Putamen (tissue), 1 donor: ENCODE measurements at places on chromosomes 11 and 22.

DNA sequence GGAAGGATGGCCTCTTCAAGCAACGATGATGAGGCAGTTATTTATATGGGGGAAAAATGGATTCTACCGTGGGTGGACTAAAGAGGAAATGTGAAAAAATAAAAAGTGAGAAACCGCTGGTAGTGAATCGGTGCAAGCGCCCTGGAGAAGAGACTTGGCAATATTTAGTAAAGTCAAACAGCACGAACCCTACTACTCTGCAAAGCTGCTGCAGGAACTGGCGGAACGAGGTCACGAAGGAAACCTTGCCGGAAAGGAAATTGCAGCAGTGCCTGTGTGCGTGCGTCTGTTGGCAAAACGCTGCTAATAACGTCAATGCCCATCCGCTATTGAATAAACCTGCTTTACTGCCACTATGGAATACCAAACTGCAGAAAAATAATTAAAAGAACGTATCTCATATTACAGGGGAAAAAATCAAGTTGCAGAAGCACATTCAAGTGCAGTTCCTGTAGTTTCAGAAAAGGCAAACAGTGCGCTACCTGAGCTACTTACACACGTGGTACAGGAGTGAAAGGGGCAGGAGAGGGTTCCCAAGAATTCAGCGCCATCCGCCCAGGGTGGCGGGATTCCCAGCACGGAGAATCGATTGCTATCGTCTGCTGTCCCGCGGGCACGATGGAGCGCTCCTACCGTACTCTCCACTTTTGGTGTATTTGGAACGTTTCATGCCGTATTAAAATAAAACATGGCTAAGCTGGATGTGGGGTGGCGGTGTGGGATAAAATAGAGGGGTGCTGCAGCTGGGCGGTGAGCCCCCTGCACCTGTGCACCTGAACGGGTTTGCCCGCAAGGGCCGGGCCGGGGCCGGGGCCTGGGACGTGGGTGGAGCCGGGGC is 585 bp upstream of the NADSYN1 start:
- peak; percentile 63 for DNase-seq

DNA sequence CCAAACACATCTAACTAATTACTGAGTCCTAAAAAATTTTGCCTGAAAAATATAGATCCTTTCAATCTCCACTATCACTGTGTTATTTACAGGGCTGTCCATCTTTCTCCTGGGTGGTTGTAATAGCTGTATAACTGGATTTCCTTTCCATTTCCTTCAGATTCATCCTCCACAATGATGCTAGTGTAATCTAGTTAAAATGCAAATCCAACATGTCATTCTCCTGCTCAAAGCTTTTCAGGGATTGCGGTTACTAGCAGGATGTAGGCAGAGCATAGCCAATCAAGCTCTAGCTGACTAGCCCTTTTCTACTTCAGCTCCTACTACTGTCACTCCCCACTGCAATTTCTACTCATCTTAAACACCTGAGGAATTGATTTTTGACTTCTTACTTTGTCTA is 283.0 kb downstream of the RAB38 start:
- DNase-seq: no peak

GRCh38 chr11:105991888-105992287 is 30.2 kb downstream of the MSANTD4 start:
- DNase-seq: no peak

DNA sequence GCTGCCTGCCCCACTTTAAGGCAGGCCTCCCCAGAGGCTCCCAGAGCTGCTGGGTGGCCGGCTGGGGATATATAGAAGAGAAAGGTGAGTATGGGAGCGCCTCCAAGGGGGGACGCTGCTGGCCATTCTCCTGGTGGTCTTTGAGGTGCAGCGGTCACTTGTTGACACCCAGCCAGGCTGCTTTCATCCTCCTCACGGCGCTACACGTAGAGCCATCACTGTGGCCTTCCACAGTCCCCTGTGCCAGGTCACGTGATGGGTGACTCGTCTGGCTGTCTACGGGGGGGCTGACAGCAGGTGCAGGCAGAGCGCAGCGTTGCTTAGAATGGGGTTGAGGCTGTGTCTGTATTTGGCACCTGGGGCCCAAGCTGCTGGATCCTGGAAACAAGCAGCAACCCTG is 1.9 kb downstream of the ACR start:
- DNase-seq: no peak

DNA sequence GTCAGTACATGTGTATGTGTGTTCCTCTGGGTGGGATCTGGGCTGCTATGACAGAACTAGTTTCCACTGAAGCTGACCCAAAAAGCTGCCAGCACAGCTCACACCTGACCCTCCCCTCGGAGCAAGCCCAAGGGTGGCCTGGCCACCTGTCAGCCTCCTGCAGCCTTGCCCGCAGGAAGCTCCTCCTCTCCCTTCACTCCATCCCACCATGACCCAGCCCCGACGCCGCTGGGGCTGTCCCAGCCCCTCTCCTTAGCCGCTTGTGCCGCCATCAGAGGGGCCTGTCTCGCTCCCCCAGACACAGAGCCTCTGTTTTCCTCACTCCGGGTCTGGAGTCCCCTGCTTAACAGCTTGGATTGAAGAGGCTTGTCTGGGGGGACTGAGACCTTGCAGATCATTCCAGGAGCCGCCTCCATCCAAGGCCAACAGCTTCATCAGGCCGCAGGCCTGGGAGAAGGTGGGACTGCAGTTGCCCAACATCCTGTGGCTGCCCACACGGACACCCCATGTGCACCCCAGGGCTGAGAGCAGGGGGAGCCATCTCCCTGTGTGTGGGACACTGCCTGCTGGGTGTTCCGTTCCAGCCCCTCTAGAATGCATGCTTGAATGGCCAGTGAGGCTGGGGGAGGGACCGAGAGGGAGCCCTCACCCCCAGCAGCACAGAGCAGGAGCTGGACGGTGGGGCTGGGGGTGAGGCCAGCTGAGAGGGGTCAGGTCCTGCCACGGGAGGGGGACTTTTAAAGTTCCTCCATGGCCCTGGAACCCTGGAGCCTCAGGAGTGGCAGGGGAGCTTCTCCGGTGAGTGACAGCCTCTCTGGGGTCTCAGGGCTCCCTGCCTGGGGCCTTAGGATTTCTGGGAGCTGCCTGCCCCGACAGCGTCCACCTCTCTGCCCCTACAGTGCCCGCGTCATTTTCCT is 696 bp downstream of the MRGPRF start:
- DNase-seq: no peak

DNA sequence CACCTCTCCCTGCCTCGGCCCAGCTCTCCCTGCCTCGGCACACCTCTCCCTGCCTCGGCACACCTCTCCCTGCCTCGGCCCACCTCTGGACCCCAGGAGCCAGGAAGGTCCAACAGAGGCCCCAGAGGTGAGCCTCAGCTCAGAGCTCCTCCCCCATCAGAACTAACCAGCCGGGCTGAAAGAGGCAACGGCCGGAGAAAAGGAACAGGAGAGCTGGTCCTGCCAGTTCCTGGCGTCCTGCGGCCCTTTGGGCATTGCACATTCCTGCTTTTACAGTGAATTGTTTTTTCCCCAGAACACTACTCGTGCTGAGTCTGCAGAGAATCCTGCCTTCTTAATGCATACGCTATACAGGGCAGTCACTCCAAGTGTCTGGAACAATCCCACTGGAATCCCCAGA is 45.8 kb downstream of the LMO1 start:
- DNase-seq: no peak

DNA sequence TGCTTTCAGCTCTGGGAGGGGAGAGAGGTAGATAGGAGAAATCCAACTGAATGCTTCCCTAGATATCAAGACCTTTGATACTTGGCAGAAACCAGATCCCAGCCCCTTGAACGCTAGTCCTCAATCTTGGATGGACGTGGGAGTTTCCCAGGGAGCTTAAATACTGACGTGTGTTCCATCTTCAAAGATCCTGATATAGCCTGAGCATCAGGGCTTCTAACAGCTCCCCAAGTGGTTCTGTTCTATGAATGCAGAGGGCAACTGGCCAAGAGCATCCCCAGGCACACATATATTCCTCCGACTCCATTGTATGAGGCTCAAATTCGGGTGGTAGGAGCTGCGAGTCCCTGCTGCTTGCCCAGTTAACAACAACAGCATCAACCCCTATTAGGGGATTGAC is 8.7 kb upstream of the ACCS start:
- no peak for DNase-seq

DNA sequence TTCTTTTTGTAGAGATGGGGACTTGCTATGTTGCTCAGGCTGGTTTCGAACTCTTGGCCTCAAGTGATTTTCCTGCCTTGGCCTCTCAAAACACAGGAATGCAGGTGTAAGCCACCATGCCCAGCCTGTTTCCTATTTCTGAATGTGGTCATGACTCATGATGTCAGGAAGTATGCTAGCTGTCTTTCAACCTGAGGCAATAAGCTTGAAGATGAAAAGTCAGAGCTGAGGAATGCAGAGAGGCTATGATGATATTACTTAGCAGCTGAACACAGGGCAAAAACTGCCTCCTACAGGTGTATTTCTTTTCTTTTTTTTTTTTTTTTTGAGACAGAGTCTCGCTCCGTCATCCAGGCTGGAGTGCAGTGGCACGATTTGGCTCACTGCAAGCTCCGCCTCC is 9.0 kb upstream of the NUCB2 start:
- DNase-seq: peak; percentile 25

DNA sequence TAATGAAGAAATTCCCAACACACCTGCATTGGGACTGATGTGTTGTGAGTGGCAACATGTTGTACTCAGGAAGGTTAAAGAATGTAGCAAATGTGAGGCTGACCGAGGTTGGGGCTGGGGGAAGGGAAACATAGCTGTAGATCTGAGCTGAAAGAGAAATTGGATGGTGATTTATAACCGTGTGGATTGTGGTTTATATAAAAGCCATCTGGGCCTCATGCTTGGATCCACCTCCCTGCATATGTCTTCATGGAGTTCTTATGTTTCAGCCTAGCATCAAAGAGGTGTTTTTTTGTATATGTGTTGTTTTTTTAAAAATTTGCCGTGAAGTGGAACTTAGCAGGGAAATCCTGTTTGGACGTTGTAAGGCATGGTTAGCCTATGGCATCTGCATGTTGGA is 141.3 kb downstream of the NAV2 start:
- no peak for DNase-seq

GRCh38 chr11:18056561-18057181 is 10.6 kb upstream of the TPH1 start:
- DNase-seq: no peak

- DNase-seq: no peak
Measured at GRCh38 chr22:20316217-20316843, 3.5 kb downstream of the DGCR6L start.

DNA sequence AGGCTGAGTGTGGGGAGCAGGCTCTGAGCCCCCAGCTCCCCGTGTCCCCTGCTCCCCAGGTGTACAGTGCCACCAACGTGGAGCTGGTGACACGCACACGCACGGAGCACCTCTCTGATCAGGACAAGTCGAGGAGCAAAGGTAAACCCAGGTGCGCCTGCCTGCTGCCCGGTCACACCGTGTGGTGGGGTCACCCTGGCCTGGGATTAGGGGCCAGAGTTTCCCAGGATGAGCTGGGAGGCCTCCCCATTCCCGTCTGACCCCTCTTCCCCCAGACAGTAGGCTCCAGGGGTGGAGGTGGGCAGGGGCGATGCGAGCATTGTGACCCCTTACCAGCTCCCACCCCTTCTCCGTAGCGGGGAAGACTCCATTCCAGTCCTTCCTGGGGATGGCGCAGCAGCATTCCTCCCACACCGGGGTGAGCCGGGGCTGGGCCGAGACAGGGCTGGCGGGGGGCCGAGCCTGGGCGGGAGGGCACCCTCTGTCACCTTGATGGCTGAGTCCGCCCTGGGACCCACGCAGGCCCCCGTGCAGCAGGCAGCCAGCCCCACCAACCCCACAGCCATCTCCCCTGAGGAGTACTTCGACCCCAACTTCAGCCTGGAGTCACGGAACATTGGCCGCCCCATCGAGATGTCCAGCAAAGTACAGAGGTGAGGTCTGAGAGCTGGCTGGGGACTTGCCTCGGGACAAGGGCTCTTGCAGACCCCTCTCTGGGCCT is 3.7 kb upstream of the SSH3 start:
- DNase-seq: no peak

GRCh38 chr11:76704171-76704948 is 33.8 kb upstream of the LRRC32 start:
- DNase-seq: no peak

DNA sequence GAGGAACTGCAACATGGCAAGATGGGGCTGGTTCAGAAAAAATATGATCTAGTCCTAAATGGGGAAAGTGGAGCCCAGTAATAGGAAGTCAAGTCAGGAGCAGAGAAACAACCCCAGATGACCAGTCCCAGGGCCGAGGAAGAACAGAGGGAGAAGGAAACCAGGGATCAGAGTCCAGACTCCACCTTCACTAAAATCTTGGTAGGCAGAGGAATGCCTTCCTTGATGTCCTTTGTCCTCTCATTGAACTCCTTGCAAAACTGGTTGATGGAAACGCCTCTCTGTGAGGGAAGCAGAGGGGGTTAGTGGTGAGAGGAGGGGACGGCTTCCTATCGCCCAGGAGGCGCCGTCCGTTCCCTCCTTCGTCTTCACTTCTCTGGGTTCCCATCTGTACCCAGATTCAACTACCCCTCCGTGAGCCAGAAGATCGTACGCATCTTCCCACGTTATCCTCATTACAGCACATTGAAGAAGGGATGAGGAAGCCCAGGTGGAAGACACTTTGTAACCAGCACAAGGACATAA is 607 bp downstream of the MRPL11 start:
- DNase-seq: no peak

- DNase-seq: no peak
Measured at GRCh38 chr11:63985812-63986155, 454 bp upstream of the OTUB1 start.

GRCh38 chr11:103024086-103024485 is 67.9 kb downstream of the DCUN1D5 start:
- no peak for DNase-seq

DNA sequence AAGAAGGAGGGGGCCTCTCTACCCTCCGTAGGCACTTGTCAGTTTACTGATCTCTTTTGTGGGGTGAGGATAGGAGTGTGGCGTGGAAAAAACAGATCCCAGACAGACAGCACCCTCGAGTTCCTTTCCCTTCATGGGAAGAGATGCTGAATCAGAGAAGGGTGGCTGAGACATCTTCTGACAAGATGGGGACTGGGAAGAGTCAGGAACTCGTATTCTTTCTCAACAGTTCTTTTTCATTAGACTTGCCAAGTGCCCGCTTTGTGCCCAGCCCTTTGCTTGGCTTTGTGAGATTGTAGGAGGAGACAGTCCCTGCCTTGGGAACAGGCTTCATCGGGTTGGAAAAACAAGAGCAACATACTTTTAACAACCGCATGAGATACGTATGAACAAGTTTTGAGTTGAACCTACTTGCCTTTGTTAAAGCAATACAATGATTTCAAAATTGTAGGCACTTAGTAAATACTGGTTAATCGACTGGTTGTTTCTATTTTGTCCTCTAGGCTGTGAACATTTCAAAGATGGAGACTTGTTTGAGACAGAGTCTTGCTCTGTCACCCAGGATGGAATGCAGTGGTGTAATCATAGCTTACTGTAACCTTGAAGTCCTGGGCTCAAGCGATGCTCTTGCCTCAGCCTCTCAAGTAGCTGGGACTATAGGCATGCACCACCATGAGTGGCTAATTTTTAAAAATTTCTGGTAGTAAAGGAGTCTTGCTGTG is 1.1 kb downstream of the RRM1 start:
- no peak for DNase-seq

- no peak for DNase-seq
Measured at GRCh38 chr11:110373051-110373702, 56.6 kb upstream of the FDX1 start.

GRCh38 chr11:48078689-48079088 is 98.3 kb downstream of the PTPRJ start:
- DNase-seq: no peak

- DNase-seq: no peak
Measured at GRCh38 chr11:75733431-75734107, 15.9 kb downstream of the MOGAT2 start.

- DNase-seq: no peak
Measured at GRCh38 chr11:76279646-76280045, 73.3 kb upstream of the WNT11 start.

- DNase-seq: no peak
Measured at GRCh38 chr11:134916421-134917213, 504.6 kb upstream of the B3GAT1 start.
